ENCODE measurements at places on chromosomes 11 and 22.
A peak's percentile ranks its signal among the peaks of the same experiment; 100 is the strongest.

GRCh38 chr11:114196997-114197703 lies 99.0 kb upstream of the NNMT start:
- no peak for DNase-seq

DNA sequence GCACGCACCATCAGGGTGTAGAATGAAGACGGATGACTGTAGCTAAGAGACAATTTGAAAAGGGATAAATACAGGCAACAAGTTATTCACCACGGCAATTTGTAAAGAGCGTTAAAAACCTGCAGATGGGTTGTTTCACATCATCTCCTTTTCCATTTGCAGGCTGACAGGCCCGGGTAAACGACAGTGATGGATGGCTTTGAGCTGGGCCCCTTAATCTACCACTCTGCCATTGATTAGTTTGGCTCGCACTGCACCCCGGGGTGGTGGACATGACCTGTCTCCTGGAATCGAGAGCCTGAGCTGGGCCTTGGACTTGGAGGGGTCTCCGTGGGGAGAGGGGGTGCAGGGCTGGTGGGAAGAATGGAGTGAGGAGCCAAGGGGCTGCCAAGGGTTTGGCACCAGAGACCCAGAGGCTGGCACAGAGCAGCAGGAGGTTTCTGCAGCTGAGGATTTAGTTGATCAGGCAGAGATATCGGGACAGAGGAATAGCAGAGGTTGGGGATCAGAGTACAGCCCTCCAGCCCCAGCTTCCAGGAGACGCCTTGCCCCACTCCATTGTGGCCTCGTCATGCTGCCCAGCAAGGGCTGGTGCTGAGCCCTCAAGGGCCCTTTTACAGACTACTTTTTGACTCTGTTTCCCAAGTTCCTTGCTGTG lies 110.6 kb upstream of the NECTIN1 start:
- DNase-seq: no peak

- DNase-seq: no peak
Measured at GRCh38 chr22:21623648-21623970, 6.2 kb downstream of the YDJC start.

DNA sequence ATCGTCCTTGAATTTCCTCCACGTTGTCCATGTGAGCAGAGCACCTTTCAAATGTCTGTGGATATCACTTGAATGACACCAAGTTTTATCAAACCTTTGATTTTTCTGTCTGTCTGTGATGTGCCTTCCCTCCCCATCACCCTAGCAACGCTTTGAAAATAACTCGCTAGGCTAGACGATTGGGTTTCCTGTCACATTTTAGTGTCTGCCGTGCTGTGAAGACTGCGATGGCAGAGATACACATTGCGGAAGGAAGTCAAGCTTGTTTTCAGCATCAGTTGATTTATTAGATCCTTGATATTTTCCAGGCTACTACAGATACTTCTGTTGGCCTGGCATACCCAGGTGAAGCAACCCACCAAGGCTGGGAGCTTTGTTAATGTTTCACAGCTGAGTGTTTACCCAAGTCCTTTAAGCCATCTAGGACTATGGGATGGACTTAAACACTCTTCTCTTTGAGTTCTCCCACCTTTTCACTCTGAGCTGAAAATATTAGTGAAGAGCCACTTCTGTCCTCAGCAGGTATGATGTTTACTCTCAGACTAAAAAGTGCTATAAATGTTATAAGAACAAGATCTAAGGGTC lies 93.6 kb upstream of the CD44 start:
- DNase-seq: peak; percentile 95

GRCh38 chr11:133713406-133713805 lies 131.9 kb downstream of the SPATA19 start:
- no peak for DNase-seq

- no peak for DNase-seq
Measured at GRCh38 chr11:108984523-108984922, 319.7 kb downstream of the DDX10 start.

DNA sequence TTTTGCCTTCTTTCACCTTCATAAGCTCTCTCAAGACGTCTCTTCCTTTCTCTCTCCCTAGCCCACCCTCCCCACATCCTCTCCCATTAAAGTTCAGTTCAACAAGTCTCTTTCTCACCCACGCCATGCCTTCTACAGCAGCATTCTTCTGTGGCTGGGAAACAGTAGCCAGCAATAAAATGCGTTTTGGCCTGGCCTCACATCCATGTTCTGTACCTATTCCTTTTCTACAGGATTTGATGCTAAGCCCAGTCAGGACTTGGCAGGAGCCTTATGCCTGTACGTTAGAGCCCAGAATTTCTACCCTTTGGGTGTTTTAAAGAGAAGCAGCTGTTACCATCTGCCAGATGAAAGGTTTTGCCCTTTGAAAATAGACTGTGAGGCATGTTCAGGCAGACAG lies 7.1 kb upstream of the CD44 start:
- no peak for DNase-seq
